NCI-H524 treated with DMSO at 0.1 percent for 48 hours (cell line): ENCODE measurements at places on chromosomes 16 and 17.

DNA sequence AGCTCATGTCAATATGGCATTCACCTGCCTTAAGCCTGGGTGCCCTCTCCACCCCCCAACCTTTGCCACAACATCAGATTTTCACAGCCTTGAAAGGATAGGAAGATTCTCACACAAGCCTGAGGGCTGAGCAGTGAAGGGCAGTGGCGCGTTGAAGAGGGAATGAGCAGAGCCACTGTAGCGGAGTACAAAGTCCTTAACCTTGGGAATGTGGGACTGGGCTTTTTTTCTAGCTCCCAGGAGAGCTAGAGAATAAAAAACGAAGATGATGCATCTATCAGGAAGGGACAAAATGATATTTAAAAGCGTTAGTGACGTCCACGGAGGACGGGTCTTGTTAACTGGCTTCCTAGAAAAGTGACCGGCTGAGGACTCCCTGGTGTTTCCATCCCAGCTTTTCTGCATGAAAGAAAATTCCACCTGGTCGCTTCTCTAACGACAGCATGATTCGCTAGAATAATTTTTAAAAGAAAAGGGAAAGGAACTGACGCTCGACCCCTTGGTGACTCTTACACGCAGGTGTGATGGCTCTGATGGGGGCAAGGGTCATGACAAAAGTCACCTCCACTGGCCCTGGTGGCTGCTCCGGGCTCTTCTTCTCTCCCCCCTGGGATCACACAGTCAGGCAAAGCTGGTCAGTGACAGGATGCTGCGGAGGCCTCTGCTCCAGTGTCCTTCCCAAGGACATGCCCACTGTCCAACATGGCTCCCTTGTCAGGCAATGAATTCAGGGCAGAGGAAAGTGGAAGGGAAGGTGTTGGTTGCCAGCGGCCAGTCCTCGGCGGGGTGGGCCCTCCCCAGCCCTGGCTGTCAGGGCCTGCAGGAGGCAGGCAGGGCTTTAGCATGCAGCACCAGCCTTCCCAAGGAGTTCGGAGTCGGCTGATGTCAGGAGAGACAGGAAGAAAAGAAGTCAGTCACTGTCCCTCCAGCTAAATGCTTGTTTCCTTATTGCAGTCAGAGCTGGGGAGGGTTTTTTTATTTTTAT lies 58.4 kb upstream of the IRX3 start:
- DNase-seq, result no peak

DNA sequence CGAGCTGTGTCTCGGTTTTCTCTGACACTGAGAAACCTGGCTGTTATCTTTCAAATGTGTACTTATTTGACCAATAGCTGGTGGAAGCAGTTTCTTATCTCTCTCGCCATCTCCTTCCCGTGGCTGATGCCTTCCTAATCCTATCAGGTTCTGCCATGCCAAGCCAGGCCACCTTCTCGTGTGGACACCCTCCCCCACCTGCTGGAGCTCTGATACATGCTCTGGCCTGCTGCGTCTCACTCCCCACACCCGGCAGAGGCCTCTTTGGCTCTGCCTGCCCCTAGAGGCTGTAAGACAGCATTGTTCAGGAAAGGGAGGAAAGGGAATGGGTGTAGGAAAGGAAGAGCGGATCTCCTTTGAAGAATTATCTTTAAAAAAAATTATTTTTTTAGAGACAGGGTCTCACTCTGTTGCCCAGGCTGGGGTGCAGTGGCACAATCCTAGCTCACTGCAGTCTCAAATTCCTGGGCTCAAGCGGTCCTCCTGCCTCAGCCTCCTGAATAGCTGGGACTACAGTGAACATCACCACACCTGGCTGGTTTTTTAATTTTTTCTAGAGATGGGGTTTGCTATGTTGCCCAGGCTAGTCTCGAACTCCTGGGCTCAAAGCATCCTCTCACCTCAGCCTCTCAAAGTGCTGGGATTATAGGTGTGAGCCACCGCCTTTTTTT lies 7.5 kb upstream of the ARMC5 start:
- DNase-seq, result peak; percentile 33

- no peak for DNase-seq
Observed at GRCh38 chr17:41650794-41651624, 26.6 kb upstream of the KRT17 start.

DNA sequence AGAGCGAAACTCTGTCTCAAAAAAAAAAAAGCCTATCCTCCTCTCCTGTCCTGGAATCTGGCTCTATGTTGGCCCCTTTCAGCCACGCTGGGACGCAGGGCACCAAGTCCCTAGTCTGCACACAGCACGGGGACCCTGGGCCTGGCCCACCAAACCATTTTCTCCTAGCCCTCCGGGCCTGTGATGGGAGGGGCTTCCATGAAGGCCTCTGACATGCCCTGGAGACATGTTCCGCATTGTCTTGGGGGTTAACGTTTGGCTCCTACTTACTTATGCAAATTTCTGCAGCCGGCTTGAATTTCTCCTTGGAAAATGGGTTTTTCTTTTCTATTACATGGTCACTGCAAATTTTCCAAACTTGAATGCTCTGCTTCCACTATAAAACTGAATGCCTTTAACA lies 12.6 kb upstream of the GPT2 start:
- DNase-seq, result no peak

GRCh38 chr17:62692721-62693431 lies 65.4 kb downstream of the MRC2 start:
- DNase-seq, result no peak

GRCh38 chr16:3362931-3363330 lies 7.2 kb downstream of the OR2C1 start:
- DNase-seq, result no peak

- DNase-seq, result no peak
Observed at GRCh38 chr17:29042026-29042678, 789 bp upstream of the PIPOX start.

DNA sequence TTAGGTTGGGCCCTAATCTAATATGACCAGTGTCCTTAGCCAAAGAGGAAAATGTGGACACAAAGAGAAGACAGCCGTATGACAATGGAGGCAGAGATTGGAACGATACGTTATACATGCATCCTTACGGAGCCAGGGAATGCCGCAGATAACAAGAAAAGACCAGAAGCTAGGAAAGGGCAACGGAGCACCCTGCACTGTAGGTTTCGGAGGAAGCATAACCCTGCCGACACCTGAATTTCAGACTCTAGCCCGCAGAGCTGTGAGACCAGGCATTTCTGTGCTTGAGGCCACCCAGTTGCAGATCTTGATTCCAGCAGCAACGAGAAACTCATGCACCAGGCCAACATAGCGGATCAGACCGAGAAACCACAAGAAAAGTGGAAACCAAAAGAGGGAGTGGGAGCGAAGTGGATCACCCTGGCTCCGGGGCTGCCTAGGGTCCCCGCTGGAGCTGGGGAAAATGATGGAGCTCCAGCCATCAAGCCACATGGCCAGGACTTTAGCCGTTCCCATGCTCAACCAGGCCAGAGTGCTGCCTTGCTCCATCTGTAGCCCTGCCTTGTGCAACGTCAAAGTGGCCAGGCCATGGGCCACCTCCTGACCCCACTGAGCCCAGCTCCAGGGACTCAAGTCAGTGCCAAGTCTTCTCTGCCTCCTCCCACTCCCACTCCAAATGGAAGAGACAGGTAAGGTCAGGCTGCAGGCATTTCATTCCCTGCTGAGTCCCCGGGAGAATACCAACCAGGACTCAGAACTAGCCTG lies 51.7 kb upstream of the RPL38 start:
- DNase-seq, result no peak

GRCh38 chr17:34725008-34725407 lies 145.6 kb downstream of the TMEM132E start:
- DNase-seq, result no peak

DNA sequence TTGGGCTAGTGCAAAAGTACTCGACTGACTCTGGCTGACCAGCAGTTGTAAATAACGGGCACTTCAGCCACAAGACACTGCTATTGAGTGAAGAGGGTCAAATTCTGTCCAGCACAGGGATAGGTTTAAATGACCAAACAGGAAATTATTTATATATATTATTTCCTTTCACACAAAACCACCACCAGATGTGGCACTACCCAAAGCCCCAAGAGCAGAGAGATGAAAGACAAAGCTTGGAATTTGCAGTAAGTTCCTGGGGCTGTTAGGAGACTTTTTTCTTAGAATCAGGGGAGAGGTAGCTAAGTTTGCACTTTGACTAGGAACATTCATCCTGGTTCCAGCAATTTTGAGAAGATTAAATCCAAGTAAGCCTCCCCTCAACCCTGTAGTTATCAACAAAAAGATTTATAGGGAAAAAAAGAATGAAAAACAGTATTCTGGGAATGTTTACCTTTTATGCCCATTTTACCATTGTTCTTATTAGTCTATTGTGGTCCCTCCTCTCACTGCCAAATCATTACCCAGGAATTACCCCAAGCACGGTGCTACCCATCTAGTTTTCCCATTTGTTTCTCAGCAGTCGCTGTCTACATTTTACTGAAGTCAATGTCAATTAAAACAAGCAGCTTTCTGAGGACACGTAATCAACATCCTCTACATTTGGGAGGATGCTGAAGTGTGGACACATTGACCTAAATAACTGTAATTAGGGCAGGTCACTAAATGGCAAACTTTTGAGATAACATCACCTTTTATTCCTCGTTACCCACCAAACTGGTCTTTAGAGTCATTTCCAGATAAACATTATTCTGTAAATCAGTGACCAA lies 43.5 kb downstream of the GRB7 start:
- no peak for DNase-seq

DNA sequence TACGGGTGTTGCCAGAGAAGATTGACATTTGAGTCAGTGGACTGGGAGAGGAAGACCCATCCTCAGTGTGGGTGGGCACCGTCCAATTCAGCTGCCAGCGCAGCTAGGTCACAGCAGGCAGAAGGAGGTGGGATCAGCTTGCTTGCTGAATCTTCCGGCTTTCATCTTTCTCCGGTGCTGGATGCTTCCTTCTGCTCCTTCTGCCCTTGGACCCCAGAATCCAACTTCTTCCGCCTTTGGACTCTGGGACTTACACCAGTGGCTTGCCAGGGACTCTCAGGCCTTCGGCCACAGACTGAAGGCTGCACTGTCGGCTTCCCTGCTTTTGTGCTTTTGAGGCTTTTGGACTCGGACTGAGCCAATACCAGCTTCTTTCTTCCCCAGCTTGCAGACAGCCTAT lies 46.1 kb upstream of the RPL38 start:
- DNase-seq, result no peak

DNA sequence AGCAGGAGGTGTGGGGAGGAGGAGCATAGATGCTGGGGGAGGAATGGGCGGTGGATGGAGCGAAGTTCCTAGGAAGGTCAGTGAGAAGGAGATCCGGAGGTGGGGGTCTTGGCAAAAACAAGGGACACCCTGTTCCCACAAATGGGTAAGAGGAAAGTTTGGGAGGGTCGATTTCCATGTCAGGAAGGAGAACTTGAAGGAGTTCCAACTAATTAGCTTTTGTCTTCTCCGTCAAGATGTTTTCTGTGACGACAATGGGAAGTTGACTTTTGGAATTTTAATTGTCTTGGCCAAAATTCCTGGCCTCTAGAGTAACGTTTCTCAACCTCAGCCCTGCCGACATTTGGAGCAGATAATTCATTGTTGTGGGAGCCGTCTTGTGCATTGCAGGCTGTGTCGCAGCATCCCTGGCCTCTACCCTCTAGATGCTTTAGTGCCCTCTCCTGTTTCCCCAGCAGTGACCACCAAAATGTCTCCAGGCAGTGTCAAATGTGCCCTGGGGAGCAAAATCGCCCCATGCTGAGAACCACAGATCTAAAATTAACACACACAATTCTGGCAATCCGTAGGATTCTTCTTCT lies 97.1 kb downstream of the PITPNC1 start:
- DNase-seq, result no peak

- no peak for DNase-seq
Observed at GRCh38 chr16:66159987-66160386, 206.5 kb upstream of the CDH5 start.

- DNase-seq, result no peak
Observed at GRCh38 chr17:60960398-60961065, 282.9 kb downstream of the BCAS3 start.

DNA sequence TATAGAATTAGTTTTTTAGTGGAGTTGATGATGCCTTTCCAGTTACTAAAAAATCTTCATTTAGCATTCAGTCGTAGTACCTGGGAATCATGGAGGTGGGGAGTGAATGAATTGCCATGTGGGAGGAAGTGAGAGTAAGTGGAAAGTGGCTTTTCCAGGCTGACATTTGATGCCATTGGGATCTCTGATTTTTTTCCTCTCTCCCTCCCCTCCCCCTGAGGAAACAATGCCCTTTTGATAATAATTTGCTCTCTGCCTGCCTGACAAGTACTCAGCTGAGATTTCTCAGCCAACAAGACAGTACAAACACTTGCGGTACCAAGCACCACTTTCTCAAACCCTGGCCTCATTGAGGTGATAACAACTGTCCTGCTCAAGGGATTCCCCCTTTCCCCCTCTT lies 2.2 kb downstream of the UBE2Z start:
- DNase-seq, result no peak

DNA sequence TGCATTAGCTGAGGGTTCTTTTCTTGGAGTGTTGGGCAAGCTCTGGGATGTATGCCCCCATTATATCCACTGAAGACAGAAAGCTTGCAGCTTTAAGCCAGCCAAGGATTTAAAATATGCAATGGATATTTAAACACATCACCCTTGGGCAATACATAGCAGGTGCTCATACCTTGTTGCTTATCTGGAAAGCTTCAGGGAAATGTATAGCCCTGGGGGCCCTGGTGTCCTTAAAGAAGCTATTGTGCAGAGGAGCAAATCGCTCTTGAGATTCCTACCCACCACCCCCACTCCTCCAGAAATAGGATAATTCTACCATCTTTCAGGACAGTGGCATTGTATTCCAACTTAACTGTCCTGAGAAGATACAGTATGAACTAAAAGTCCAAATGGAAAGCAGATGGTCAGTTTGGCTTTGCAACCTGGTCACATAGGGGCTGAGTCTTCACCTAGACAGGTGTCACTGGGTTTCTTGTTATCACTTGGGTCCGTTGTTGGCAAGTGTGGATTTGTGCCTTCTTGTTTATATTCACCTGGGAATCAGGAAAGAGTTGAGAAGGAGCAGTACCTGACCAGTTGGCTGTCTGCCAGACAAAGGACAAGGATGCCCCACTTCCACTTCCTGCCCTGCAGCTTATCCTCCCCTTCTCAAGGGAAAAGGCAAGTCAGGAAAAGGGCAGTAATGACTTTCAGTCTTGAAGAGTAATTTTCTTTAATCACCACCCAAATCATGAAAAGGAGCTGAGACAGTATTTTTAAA lies 3.4 kb downstream of the ANKRD40CL start:
- no peak for DNase-seq

- no peak for DNase-seq
Observed at GRCh38 chr16:84874004-84874435, 54.2 kb downstream of the CRISPLD2 start.

DNA sequence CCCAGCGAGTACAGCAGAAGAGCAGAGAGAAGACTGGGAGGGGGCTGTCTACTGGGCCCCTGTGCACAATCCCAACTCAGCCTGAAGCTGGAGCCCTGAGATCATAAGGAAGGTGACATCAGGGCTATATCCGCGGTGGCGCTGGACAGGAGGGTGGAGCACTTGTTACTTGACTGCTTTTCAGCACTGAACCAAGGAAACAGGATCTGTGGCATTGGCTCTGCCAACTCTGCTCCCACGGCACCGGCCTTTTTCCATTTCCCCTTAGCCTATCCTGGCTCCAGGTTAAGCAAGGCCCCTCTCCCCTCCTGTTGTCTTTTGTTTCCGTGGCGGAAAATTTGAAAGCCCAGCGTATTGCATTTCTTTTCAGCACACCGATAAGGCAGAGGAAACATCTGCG lies 125.0 kb upstream of the IRX3 start:
- DNase-seq, result no peak

- no peak for DNase-seq
Observed at GRCh38 chr16:73177729-73178295, 129.9 kb upstream of the ZFHX3 start.

GRCh38 chr17:38741921-38742410 lies 6.2 kb downstream of the PCGF2 start:
- DNase-seq, result no peak
